Nasal cavity respiratory epithelium epithelial cell of viscerocranial mucosa (primary cell): ENCODE measurements at places on chromosomes 1 and 21. TPM values are rescaled to one million over a fixed set of nuclear protein-coding genes. Genes with fewer than 3 reads are reported as not detected.

PDZK1IP1 gene
- 0.68 and 12.2 TPM in 2 replicates for total RNA-seq

COL18A1 gene
- total RNA-seq, result 32.8 and 41.7 TPM in 2 replicates

IGSF3 gene
- total RNA-seq, result 50.2 and 215 TPM in 2 replicates

GJA8 gene
- not detected in 2 replicates for total RNA-seq

F13B gene
- not detected in 2 replicates for total RNA-seq

INKA2 gene
- 4.2 and 6.2 TPM in 2 replicates for total RNA-seq

CR1L gene
- not detected in 2 replicates for total RNA-seq

UCHL5 gene
- 37.6 and 50.2 TPM in 2 replicates for total RNA-seq
